ENCODE measurements at places on chromosomes 12 and 14.

DNA sequence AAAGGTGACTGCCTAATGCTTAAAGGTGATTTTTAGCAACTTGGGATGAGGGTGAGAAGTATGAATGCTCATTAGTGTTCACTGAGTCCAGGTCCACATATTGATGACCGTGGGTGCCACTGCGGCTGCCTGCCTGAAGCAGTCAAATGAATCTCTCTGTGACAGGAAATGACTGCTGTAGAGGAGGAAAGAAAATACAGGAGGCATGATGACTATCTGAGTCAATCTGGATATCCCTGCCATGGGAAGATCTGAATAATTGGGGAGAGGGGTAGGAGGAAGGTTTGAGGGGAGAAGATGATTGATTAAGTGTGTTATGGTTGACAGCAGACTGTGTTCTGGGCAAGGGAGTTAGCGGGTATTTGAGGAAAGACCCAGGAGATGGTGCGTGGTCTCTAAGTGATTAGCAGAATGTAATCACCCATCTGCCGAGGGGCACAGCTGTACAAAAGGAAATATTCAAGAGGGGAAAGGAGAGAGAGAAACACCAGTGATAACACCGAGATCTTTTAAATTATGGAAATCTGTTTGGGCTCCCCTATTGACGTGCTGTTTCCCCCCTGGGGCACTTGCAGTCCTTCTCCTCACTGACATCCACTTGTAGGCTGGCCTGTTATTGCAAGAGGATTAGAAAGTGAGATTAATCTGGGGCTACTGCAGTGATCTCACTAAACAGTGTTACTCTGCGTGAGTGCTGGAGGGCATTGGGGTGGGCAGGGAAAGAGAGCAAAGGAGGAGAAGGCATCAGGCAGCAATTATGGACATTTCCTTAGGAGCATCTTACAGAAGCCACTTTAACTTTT lies 97.7 kb downstream of the AKAP6 start:
- DNase-seq, result peak; percentile 20

DNA sequence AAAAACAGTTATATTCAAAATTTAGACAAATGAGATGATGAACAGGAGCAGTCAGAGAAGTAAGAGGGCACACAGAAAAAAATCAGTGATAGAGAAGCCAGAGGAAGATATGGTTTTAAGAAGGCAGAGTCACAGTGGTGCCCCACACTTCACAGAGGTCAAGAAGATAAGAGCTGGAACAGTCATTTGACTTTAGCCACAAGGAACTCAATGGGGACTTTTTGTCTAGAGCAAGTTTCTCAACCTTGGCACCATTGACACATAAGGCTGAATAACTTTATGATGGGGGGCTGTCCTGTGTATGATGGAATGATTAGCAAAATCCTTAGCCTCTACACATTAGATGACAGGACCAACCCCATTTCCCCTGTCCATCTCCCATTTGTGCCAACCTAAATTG lies 172.8 kb upstream of the PLEKHG7 start:
- DNase-seq, result no peak

DNA sequence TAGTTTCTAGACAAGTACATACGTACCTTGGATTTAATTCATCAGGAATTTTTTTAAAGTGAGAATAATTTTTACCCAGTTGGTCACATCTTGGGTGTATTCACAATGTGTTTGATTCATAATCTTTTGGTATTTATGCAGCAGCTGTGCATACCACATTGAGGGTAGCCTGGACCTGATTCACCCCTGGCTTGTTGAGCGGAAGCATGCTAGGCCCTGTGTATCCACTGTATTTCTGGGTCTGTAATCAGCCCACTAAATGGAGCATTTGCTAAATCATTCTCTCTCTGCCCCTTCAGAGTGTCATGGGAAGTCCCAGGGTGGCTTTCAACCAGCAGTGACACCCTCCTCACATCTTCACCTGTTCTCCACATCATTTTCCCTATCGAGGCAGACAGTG lies 203.8 kb upstream of the RGS6 start:
- DNase-seq, result no peak

GRCh38 chr12:68479261-68479895 lies 131.3 kb upstream of the RAP1B start:
- no peak for DNase-seq

Measured in NCI-H1436 (cell line).